ENCODE measurements at places on chromosomes 11 and 22. TPM values are rescaled to one million over a fixed set of nuclear protein-coding genes. Genes with fewer than 3 reads are reported as not detected.

RELT gene
- not detected for total RNA-seq

RAG2 gene
- not detected for total RNA-seq

DNA sequence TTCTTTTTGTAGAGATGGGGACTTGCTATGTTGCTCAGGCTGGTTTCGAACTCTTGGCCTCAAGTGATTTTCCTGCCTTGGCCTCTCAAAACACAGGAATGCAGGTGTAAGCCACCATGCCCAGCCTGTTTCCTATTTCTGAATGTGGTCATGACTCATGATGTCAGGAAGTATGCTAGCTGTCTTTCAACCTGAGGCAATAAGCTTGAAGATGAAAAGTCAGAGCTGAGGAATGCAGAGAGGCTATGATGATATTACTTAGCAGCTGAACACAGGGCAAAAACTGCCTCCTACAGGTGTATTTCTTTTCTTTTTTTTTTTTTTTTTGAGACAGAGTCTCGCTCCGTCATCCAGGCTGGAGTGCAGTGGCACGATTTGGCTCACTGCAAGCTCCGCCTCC is 9.0 kb upstream of the NUCB2 start:
- DNase-seq, result no peak

DNA sequence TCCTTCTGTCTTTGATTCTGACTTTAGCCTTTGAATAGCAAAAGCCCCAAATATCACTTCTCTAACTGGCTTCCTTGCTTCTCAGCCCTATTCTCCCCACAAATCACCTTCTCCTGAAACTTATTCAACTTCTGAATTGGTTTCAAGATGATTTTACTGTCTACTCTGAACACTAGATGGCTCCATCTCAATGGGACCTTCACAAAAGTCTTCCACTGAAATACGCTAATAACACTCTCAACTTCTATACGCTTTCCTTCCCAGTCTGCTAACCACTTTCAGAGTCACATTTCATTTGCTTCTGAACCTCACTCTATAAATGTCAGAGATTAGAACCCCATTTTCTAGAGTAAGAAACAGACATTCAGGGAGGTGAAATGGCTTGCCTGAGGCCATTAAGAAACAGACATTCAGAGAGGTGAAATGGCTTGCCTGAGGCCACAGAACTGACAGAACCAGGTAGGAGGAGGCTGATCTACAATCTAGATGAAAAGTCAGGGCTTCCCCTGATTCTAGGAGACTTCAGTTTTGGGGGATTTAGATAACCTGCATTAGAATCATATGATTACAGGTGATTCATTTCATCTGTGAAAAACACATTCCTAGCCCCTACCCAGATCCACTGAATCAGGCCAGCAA is 20.6 kb downstream of the MORC2 start:
- DNase-seq, result no peak

GRCh38 chr11:2090172-2091111 is 48.7 kb downstream of the IGF2 start:
- peak; percentile 24 for DNase-seq

All from stomach (tissue), 19 donors.